ENCODE measurements at places on chromosomes 12 and 14.

GRCh38 chr14:101007004-101007614 lies 103.6 kb upstream of the RTL1 start:
- DNase-seq, result no peak

DNA sequence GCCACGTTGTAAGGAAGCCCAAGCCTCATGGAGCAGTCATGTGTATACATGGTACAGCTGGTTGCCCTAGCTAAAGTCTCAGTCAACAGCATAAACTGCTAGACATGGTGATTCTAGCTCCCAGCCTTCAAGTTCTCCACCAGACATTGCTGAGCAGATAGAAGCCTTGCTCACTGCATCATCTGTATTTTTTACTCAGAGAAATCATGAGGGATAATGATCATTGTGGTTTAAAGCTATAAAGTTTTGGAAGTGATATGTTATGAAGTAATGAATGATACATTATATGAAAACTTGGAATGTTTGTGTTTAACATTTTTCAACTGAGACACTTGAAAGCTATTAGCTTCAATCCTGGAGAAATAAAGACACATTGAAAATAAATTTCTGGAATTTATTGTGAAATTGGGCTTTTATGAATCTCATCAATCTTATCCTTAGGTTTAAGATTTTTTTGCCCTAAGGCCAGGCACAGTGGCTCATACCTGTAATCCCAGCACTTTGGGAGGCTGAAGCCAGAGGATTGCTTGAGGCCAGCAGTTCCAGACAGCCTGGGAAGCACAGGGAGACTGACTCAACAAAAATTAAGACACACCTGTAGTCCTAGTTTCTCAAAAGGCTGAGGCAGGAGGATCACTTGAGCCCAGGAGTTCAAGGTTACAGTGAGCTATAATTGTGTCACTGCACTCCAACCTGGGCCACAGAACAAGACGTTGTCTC lies 5.6 kb upstream of the NFATC4 start:
- no peak for DNase-seq

DNA sequence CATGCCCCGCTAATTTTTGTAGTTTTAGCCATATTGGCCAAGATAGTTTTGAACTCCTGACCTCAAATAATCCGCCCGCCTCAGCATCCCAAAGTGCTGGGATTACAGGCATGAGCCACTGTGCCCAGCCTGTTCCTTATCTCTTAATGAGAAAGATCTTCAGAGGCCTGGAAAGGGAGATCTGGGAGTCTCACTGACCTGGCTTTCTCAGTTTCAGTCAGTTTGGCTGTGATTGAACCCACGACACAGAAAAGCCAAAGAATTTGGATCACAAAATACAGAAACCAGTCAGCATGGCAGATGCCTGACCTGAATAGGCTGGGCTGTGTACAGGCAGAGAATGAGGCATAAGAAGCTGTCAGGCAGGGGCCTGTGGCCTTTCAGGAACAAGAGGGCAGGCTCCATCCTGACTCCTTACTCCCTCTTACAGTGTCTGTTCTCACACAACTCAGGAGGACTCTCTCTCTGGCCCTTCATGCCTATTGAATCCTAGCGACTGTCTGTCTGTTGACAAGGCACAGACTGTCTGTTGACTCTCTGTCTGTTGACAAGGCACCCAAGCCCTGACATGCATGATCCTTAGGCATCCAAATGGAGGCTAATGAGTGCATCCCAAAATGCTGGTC lies 366.5 kb upstream of the CCDC196 start:
- no peak for DNase-seq

GRCh38 chr14:94115058-94115591 lies 4.6 kb downstream of the IFI27 start:
- DNase-seq, result no peak

Data from NCI-H2081 treated with DMSO at 0.1 percent for 48 hours (cell line).